ENCODE measurements at places on chromosomes 3 and 15. TPM values are rescaled to one million over a fixed set of nuclear protein-coding genes. Genes with fewer than 3 reads are reported as not detected.

- no peak overlapping the region for H3K27ac ChIP-seq
- H3K4me1 ChIP-seq = peaks cover 21% of the 10 kb centered on the region
- no peaks in the 10 kb centered on the region for H3K27me3 ChIP-seq
Observed at GRCh38 chr3:122497425-122497824, 17.3 kb downstream of the KPNA1 start.

GRCh38 chr3:49327485-49327884, 12.4 kb downstream of the USP4 start:
- H3K27me3 ChIP-seq = no peaks in the 10 kb centered on the region
- no peak for DNase-seq
- H3K27ac ChIP-seq = no peak overlapping the region
- H3K36me3 ChIP-seq = peaks cover 5% of the 10 kb centered on the region
- no peaks in the 10 kb centered on the region for H3K4me1 ChIP-seq

DNA sequence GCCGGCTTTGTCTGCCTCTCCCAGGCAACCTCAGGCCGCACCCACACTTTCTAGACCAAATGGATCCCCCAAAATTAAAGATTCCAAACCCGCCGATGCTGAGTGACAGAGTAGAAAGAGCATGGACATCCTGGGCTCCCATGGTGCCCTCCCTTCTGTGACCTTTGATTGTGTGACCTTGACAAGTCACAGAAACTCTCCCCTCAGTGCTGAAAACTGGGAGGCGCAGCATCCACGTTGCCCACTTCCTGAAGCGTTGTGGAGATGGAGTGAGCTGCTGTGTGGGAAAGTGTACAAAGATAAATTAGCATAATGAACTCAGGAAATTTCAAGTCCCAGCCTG, 74.4 kb upstream of the MFGE8 start:
- no peaks in the 10 kb centered on the region for H3K27me3 ChIP-seq
- no peak overlapping the region for H3K4me3 ChIP-seq
- H3K4me1 ChIP-seq = peaks cover 10% of the 10 kb centered on the region
- no peak for DNase-seq
- H3K36me3 ChIP-seq = no peaks in the 10 kb centered on the region

GRCh38 chr15:63565536-63566186, 31.5 kb upstream of the FBXL22 start:
- H3K27me3 ChIP-seq = no peaks in the 10 kb centered on the region
- no peak for DNase-seq
- H3K27ac ChIP-seq = no peak overlapping the region
- peaks cover 96% of the 10 kb centered on the region for H3K36me3 ChIP-seq
- H3K4me1 ChIP-seq = no peaks in the 10 kb centered on the region
- H3K4me3 ChIP-seq = no peak overlapping the region

DNA sequence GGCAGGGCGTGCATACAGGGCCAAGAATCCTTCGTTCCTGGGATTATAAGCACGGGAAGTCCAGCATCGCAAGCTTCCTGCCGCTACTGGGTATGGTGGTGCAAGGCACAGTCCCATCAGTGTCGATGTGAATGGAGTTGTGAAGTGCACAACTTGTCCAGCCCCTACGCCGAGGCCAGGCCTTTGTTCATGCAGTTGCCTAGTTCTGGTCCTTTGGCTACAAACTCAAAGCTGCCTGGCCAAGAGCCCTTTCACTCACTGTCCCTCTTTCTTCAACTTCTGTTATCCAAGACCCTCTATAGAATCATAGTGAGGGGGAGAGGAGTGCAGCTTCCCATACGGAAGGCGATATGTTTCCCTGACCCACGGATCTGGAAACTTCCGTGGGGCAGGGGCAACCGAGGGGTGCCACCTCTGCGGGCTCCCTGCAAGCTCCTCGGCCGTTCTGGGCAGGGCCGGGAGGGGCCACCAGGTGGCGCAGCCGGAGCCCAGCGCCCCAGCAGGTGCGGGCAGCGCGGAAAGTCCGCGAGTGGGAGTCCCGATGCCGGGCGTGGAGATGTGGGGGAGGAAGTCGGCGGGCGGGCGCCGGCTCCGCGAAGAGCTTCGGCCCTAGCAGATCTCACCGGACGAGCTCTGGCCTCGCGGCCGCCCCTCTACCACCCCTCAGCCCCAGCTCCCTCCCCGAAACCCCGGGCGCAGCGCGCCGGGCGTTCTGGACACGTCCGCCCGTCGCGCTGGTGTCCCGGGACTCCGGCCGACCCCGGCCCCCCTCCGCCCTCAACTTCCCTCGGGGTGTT, 693 bp downstream of the RASGRP1 start:
- H3K27ac ChIP-seq = peak overlapping the region; percentile 83
- H3K4me1 ChIP-seq = peaks cover 11% of the 10 kb centered on the region

DNA sequence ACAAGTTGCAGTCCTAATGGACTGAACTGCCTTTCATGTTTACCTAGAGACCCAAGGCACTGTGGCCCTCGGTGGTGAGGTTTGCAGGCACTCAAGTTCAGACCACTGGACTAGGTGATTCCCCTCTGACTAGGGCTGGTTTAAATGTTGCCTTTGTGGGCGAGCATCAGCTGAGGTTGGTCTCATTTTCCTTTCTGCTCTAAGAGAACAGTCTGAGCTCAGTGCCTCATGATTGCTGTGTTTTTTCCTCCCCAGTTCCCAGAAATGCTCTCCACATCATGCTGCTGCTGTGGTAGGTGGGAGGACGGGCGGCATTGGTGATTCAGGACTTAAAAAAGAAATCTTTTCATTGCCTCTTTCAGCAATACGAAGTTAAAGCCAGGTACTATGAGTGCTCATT, 237.2 kb downstream of the MBNL1 start:
- H3K4me3 ChIP-seq = no peak overlapping the region
- DNase-seq = no peak
- H3K27me3 ChIP-seq = no peaks in the 10 kb centered on the region

DNA sequence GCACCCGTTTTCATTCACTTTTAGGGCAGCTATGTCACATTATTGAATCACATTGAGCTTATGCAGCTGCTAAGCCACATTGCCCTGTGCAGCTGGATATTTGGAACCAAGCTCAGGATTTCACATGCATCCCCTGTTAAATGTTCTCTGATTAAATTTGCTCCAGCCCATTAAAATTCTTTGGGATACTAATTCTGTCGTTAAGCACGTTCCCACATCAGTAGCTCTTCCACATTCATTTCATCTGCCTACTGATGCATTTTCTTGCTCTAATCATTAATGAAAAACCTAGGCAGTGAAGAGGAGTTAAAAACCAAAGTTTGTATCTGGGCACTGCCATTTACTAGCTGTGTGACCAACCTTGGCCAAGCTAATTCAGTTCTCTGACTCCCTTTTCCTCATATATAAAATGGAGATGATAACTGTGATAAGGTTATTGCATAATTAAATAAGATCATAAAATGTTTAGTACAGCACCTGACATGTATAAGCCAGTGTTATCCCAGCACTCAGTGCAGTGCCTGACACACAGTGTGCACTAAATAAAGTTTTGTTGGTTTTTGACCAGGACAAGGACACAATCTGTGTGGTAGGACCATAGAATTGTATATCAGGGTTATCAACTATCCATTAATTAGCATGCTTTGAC, 222.2 kb upstream of the ATP11B start:
- no peak for DNase-seq
- no peaks in the 10 kb centered on the region for H3K27me3 ChIP-seq
- H3K4me3 ChIP-seq = no peak overlapping the region
- no peak overlapping the region for H3K27ac ChIP-seq
- no peaks in the 10 kb centered on the region for H3K36me3 ChIP-seq

The DTWD1 gene
- total RNA-seq = 19.3 TPM

The FBXO40 gene
- 236 TPM for total RNA-seq

Measured in heart left ventricle (tissue), 16 donors.